ENCODE measurements at places on chromosomes 6 and 20.

GRCh38 chr20:59596690-59597089 is 7.7 kb upstream of the PHACTR3 start:
- DNase-seq, result no peak

- no peak for DNase-seq
These were observed 20.2 kb upstream of the RALGAPA2 start for GRCh38 chr20:20732641-20733040.

DNA sequence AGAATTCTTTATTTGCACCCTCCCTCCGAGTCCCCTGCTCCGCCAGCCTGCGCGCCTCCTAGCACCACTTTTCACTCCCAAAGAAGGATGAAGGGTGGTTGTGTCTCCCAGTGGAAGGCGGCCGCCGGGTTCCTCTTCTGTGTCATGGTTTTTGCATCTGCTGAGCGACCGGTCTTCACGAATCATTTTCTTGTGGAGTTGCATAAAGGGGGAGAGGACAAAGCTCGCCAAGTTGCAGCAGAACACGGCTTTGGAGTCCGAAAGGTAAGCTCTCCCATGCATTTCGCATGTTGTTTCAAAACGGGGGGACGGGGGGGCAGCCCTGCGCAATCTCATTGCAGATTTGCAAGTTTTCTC is 357 bp downstream of the PCSK2 start:
- no peak for DNase-seq

GRCh38 chr6:16533210-16533609 is 228.1 kb downstream of the ATXN1 start:
- no peak for DNase-seq

DNA sequence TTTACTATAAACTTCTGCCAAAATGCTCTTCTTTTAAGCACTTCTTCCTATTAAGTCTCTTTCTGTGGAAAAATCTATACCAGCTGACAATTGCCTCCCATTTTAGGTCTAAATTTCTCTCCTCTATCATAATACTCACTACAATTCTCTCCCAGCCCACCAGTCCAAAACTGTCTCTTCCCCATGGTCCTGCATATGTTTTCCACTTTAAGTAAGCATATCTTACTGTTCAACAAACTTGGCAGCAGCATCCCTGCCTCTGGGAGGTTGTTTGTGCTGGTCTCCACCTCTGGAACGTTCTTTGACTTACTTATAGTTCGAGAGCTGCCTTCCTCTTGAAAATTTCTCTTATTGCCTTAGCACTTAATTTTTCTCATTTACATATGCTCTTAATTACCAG is 180.5 kb downstream of the COL12A1 start:
- no peak for DNase-seq

- no peak for DNase-seq
These were observed 61.6 kb downstream of the PHACTR2 start for GRCh38 chr6:143739341-143739851.

DNA sequence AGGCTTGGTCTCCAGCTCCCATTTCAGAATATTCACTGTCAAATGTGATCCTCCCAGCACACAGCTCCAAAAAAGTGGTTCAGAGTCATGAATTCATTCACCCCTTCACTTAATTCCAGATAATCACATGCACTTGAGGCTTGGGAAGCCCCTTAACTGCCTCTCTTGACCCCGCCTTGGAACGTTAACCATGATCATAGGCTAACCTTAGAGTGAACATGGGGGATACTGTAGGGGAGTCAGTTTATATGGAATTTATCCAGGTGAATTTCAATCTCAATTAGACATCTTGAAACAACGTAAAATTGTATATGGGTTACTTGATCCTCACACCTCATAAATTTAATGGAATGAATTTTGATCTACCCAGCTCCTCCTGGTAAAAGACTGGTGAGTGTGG is 346.8 kb upstream of the ARID1B start:
- no peak for DNase-seq

DNA sequence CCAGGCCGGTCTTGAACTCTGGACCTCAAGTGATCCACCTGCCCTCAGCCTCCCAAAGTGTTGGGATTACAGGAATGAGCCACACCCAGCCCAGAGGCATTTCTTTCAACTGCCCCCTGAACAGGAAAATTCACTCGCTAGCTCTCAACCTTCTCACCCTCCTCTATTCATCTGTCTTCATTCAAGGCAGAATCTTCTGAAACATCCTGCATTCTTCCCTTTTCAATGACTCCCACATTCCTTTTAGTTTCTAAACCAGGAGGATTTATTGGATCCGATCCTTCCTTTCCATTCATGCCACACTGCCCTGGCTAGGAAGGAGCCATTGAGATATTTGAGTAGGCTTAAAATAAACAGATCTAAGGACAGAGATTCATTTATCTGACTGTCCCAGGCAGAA is 52.9 kb downstream of the C6orf52 start:
- no peak for DNase-seq

DNA sequence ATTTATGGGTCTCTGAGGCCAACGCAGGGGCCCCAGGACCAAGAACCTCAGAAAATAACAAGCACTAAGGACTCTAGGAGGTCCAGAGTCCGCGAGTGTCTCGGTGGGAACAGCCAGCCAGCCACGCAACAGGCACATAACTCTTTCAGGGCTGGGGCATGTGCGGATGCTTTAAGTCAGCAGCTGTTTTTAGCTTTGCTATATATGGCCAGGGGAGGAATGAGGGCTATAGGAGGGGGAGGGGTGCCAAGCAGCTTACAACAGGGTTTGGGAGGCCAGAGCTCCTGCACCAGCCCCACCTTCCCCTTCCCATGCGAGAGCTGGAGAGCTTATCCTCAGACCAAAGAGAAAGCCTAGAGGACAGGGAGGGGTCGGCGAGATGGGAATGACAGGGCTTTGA is 6.2 kb downstream of the JPH2 start:
- DNase-seq, result no peak

GRCh38 chr6:48194596-48195295 is 83.7 kb upstream of the PTCHD4 start:
- DNase-seq, result no peak

DNA sequence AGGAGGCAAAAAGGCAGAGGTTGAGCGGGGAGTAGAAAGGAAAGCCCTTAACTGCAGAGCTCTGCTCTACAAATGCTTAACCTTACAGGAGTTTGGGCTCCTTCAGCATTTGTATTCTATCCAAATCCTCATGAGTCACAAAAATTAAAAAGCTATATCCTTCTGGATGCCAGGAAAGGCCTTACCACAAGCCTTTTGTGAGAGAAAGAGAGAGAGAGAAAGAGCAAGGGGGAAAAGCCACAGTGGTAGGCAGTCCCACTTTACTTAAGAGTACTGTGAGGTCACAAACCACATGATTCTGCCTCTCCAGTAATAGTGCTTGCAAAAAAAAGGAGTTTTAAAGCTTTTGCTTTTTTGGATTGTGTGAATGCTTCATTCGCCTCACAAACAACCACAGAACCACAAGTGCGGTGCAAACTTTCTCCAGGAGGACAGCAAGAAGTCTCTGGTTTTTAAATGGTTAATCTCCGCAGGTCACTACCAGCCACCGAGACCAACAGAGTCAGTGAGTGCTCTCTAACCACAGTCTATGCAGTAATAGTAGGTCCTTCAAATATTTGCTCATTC is at the start of gene RUNX2:
Gene RUNX2 (plus strand): TSS at position 375 of the 567 bp plus-strand sequence. CDS start 397 bp downstream, outside the sequence.
- no peak for DNase-seq

- peak; percentile 41 for DNase-seq
These were observed 130.8 kb downstream of the JPH2 start for GRCh38 chr20:44056010-44056698.

DNA sequence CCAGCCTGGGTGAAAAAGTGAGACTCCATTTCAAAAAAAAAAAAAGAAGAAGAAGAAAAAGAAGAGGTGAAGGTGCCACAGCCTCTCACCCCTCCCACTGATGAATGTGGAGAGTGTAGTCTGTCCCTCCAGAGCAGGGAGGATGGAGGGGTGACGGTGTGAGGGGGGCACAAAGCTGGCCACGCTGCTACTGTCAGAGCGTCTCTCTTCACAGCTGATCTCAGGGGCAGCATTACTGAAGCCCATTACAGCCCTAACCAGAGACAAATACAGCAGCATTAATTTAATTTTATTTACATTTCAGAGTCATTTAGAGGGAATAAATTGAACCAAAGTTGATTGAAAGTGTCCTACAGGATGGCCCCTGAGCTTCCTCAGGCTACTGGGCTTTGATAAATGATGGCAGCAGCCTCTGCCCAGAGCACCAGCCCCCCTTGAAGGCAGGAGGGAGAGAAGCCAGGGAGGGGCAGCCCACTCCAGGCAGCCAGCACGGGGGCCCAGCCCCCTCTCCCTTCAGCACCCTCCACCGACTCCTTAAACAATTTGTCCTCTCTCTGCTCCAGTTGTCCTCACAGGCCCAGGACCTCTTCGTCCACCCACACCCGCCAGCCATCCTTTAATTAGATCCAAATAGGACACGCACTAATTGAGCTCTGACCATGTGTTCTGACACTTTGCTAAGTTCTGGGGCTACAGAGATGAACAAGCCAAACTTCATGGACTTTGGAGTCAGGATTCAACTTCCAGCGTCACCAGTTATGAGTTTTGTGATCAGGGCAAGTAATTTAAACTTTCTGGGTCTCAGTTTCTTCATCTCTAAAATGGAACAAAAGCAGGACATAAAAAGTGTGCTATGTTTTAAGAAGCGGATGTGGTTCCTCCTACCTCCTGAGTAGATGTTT is 18.6 kb upstream of the ZFAND3 start:
- no peak for DNase-seq

- no peak for DNase-seq
These were observed 60.6 kb upstream of the RIPOR2 start for GRCh38 chr6:24996269-24996836.

DNA sequence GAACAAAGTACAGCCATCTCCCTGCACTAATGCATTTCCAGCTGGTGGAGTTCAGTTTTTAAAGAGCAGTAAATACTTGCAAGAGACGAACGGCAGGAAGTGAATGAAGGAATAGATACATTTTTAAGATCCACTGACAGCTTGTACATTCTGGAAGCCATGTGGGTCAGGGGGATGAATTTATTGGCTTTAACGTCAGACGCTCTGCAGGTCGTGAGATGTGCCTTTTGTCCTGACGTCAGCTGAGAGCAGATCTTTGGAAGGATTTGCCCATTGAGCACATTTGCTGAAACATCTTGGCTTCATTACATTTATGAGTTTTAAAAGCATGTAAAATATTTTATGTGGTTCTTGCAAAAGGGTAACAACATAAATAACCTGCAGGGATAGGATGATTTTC is 29.5 kb upstream of the SALL4 start:
- no peak for DNase-seq

DNA sequence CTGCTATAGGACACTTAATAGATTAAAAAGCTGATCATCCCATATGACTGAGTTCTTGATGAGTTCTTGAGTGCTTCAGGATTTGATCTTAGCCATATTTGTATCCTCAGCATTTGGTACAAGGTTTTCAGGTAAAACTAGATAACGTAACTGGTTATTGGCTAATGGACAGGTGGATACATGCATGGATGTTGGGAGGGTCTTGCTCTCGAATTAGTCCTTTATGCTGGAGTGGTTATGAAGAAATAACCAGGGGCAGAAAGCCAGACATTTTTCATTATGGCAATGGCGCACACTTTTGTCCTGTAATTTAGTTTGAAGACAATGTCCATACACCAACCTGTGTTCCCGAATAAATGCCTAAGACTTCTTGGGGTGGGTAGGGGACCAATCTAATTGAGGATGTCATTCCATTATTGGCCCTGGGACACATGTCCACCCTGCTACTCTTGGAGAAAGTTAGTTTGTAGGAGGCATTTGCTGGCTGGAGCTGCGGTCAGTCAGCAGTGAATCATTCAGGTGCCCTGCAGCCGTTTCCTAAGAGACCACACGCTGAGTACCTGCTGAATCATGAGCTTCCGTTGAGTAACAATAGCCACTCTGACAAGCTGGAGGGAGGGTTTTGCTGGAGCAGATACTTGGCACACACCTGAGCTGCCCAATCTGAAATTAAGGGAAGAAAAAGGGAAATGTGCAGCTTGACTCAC is 194.4 kb downstream of the FOXA2 start:
- DNase-seq, result no peak

- peak; percentile 41 for DNase-seq
These were observed 9.0 kb downstream of the ADA start for GRCh38 chr20:44642203-44643153.
